ENCODE measurements at places on chromosomes 1 and 21.
A peak's percentile ranks its signal among the peaks of the same experiment; 100 is the strongest.

DNA sequence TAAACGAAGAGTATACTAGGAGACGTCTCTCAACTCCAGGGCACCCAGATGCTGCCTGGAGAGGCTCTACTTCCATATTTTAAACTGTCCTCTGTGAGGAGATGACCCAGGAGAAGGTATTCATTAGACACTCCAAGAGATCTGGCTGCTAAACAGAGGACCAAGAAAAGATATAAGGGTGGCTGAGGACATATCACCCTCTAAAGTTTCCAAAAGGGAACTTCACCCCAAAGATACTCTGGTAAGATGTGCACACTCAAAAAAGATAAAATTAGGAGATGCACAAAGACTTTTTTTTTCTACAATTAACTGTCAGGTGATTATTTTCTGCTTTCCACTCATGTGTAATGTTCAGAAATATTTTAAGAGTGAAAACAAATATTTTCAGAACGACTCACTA is 1.4 kb downstream of the ZNF670 start:
- DNase-seq = no peak

DNA sequence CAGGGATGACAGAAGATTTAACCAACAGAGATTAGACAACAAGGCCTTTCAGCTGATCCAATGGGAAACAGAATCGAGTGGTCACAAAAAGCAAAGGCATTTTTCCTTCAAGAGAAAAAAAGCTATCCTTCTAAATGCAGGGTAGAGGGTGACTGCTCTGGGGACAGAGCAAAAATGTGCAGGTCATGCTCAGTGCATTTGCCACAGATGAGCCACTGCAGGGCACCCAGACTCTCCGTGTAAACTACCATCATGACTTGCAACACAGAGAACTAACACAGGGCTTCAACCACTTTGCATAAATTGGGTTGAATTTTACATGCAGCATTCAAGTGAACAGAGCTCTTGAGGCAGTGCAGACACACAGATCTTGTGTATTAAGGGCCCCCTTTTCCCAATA is 56.8 kb downstream of the PRKAB2 start:
- DNase-seq = no peak

GRCh38 chr21:35227786-35228185 is 178.7 kb upstream of the RUNX1 start:
- peak; percentile 32 for DNase-seq

GRCh38 chr1:94773931-94774422 is 46.2 kb upstream of the SLC44A3 start:
- DNase-seq = no peak

DNA sequence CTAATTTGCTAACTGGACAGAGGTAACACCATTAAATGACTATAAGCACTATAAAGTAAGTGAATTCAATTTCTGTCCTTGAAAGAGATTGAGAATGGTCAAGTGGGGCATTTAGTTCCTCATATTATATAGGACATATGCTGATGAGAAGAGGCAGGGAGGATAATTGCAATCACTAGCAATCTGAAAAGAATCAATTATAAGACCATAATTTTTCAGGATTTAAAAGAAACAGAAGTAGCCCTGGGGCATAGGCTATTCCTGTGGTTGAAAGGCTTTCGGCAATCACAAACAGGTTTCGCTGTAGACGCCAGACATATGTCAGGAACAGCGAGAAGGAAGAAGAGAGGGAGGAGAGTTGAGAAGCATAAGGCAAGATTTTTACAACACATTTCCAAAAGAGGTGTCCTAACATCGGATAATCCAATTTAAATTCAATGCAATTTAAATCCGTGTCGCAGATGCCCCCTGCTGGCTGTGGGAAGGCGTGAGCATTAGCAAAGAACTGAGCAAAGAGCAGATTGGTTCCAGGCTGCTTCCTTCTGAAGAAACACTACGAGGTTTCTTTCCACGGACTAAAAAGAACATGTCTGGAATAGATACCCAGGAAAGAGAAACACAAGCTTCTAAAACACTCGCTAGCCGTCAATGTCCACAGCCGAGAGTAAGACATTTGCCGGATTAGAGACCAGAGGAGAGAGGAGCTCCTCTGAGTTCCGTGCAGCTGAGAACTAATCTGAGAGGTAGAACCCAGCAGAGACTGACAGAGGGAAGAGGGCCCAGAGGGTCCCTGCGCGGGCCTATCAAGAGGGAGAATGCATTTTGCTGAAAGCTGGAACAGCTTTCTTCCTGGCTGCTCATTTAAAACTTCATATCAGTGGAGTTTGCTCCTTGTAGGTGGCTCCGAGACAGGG is 27.9 kb downstream of the RGS5 start:
- peak; percentile 49 for DNase-seq

DNA sequence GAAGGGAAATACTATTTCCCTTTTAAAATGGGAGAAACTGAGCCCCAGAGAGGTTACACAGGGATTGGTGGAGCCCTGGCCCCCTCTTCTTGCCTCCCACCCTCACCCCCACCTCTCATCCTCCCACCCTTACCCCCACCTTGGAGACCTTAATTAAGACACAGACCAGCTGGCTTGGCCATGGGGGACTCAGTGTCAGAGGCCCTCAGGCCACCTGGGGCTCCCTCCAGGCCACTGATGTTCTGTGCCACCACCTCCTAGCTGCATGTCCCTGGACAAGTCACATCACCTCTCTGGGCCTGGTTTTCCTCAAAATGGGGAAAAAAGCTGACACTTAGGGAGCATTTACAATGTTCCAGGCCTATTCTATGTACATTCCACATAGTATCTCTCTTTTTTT is 51.5 kb downstream of the SDC3 start:
- no peak for DNase-seq

DNA sequence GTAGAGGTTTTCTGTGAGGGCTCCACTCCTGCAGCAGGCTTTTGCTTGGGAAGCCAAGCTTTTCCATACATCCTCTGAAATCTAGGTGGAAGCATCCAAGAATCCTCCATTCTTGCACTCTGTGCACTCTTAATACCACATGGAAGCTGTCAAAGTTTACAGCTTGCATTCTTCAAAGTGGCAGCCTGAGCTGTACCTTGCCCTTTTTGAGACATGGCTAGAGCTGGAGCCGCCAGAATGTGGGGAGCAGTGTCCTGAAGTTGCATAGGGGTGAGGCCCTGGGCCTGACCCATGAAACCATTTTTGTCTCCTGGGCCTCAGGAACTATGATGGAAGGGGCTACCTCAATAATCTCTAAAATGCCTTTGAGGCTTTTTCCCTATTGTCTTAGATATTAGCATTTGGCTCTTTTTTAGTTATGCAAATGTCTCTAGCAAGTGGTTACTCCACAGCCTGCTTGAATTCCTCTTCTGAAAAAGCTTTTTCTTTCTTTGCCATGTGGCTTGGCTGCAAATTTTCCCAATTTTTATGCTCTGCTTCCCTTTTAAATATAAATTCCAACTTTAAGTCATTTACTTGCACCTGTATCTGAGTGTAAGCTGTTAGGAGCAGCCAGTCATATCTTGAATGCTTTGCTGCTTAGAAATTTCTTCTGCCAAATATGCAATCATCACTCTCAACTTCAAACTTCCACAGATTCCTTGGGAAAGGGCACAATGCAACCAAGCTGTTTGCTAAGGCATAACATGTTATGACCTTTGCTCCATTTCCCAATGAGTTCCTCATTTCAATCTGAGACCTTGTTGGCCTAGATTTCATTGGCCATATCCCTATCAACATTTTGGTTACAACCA is 92.1 kb upstream of the ARTN start:
- DNase-seq = no peak

GRCh38 chr1:62428351-62428750 is 8.5 kb upstream of the USP1 start:
- no peak for DNase-seq

DNA sequence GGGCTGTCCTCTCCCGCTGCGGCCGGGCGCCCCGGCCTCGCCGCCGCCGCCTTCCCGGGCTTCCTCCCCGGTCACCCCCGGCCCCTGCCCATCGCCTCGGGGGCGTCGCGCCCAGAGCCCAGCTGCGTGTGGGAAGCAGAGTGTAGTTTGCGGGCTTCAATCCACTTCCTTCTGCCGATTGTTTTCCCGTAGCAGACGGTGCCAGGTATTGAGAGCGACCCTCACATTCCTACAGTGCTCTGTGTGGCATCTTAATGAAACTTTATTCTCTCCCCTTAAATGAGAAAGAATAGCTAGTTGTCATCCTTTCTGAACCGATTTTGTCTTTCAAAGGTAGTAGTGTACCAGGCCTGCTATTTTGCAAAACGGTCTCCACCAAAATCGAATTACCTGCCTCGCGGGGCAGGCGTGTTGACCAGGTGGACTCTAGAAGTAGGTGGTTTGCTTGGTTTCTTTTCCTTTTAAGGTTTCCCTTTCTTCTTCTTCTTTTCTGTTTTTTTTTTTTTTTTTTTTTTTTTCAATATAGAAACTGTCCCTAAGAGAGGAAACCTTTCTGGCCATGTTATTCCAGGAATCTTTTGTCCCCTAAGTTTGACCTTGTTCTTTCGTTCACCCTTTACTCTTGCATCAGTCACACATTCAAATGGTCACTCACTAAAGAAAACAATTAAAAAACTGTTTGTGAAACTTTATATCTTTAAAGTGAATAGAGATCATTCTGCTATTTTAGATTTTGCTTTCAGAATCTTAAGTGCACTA is 881 bp downstream of the USP25 start:
- no peak for DNase-seq

DNA sequence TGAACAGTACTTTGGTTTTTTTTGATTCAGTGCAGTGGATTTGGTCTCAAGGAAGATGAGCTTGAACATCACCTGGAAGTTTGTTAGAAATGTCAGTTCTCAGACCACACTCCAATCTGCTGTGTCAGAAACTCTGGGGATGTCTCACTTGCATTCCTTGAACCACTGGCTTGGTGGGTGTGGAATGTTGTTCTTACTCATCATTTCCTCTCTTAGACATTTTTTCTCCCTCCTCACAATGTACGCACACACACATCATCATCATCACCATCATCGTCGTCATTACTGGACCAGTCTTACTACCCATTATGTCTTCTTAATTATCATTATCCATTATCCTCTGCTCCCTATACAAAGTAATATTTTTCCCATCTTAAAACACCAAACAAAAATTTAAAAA is 91.9 kb upstream of the KCNK2 start:
- no peak for DNase-seq

DNA sequence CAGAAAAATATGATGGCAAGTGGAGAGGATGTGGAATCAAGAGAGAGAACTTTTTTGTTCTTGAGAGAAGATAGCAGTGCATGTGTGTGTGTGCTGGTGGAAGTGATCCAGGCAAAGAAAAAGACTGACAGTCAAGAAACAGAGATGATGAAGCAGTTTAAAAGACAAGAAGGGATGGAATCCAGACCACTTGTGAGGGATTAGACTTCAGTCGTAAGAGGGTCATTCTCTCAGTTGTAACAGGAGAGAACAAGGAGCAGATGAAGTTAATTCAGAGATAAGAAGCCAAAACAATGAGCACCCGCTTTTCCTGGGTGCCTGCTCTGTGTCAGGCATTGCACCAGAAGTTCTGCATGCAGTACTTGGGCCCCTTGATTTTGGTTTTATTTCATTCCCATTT is 76.6 kb downstream of the RNF220 start:
- no peak for DNase-seq

- DNase-seq = no peak
Measured at GRCh38 chr1:224325959-224326358, 4.0 kb downstream of the NVL start.

DNA sequence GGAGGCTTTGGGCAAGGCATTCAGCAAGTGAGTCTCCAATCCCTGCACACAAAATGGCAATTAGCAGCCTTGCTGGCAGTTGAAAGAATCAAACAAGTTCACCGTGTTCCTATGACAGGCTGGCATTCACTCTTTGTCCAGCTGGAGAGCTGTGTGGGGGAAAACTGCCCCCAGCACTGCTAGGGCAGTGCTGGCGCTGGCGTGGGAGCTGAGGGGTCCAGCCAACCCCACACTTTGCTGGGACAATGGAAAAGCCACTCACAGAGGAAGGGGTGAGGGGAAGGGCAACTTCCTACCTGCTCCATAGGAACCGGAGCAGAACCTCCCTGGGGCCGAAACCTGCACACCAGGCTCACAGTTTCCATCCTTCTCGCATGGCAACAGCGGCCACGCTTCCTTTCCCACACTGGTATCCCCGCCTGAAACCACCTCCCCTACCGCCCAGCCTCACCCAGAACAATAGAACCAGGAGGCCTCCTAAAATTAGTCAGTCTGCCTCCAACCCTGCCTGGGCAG is 26.7 kb upstream of the KCNN3 start:
- DNase-seq = no peak

DNA sequence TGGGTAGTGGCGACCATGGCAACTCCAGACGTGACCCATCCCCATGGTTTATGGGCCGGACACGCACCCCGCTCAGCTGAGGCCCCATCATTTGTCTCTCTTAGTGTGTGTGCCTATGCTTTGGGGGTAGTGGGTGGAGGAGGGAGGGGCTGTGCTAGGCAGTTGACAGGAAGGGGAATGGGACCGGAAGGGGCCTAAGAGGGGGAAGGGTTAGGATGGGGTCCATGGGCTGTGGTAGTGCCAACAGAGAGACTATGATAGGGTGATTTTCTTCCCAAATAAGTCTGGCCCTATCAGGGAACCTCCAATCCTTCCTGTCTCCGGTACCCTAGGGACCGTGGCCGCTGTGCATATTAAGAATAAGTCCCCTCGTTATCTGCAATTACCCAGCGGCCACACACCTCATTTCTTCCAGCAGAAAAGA is 9.9 kb downstream of the DMAP1 start:
- no peak for DNase-seq

- DNase-seq = peak; percentile 9
Measured at GRCh38 chr1:53134961-53135734, 7.3 kb downstream of the SLC1A7 start.

- no peak for DNase-seq
Measured at GRCh38 chr1:22745669-22746585, 35.3 kb downstream of the EPHB2 start.

DNA sequence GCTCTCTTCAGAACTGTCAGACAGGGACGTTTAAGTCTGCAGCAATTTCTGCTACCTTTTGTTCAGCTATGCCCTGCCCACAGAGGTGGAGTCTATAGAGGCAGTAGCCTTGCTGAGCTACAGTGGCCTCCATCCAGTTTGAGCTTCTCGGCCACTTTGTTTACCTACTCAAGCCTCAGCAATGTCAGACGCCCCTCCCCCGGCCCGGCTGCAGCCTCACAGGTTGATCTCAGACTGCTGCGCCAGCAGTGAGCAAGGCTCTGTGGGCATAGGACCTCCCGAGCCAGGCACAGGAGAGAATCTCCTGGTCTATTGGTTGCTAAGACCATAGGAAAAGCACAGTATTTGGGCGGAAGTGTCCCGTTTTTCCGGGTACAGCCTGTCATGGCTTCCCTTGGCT is 89.9 kb upstream of the PDC start:
- DNase-seq = no peak

GRCh38 chr1:64525116-64525686 is 55.3 kb downstream of the CACHD1 start:
- DNase-seq = no peak

GRCh38 chr1:182677397-182678098 is 6.8 kb downstream of the RGS8 start:
- no peak for DNase-seq

GRCh38 chr21:16863362-16863905 is 649.4 kb upstream of the CXADR start:
- DNase-seq = no peak
